ENCODE measurements at places on chromosomes 1 and 21.
A peak's percentile ranks its signal among the peaks of the same experiment; 100 is the strongest.

DNA sequence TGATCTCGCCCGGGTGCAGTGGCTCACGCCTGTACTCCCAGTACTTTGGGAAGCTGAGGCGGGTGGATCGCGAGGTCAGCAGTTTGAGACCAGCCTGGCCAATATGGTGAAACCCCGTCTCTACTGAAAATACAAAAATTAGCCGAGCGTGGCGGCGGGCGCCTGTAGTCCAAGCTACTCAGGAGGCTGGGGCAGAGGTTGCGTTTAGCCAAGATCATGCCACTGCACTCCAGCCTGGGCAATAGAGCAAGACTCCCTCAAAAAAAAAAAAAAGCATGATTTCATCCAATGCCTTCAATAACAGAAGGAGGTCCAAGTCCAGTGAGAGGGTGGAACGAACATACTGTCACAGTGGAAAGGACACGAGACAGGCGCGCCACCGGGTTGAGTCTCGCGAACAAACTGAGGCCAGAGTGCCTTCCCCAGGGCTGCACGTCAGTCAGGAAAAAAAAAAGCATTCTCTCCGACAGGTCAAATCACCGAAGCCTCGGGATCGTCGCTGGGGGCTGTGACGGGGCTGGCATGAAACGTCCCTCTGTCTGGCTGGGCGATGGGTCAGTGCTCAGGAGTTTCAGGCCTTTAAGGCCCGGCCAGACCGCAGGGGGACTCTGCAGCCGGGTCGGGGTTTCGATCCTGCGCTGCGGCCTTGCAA is 8.4 kb upstream of the CROCC start:
- no peak for DNase-seq

DNA sequence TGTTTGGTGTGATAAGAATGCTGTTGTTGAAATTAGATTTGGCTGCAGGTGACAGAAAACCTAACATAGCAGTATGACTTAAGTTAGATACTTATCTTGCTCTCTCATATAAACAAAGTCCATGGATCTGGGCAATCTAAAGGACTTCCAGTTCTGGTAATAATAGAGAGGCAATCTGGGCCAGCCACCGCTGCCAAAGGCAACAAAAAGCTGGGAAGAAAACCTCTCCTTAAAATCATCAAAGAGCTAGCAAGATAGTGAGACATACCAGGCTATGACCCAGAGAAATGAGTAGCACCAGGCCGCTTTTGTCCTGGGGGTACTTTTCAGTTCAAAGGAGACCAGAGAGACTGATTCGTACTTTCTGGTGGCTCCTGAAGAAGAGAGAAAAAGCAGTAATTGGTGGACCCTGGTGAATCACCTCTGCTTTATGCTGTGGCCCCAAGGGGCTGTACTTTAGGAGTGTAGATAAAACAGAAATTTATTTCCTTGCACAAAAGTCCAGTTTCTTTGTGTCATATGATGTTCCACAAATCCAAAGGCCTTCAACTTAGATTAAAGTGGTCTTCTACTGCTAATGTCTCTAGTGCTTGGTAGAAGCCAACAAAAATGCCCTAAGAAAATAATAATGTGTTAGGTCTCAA is 125.4 kb downstream of the TBX19 start:
- no peak for DNase-seq

GRCh38 chr1:92244376-92244775 is 26.7 kb downstream of the C1orf146 start:
- no peak for DNase-seq

DNA sequence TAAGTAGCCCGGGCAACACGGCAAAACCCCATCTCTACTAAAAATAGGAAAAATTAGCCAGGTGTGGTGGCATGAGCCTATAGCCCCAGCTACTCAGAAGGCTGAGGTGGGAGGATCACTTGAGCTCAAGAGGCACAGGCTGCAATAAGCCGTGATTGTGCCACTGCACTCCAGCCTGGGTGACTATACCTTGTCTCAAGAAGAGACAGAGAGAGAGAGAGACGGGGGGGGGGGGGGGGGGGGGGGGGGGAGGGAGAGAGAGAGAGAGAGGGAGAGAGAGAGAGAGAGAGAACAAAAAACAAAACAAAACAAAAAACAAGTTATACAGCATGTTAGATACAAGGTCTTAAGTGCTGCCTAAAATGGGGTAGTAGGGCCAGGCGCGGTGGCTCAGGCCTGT is 77.8 kb upstream of the ZNF281 start:
- DNase-seq = no peak

GRCh38 chr1:231629132-231629531 is 2.5 kb downstream of the DISC1 start:
- DNase-seq = no peak

GRCh38 chr1:1181938-1182410 is 8.3 kb downstream of the TTLL10 start:
- DNase-seq = no peak

DNA sequence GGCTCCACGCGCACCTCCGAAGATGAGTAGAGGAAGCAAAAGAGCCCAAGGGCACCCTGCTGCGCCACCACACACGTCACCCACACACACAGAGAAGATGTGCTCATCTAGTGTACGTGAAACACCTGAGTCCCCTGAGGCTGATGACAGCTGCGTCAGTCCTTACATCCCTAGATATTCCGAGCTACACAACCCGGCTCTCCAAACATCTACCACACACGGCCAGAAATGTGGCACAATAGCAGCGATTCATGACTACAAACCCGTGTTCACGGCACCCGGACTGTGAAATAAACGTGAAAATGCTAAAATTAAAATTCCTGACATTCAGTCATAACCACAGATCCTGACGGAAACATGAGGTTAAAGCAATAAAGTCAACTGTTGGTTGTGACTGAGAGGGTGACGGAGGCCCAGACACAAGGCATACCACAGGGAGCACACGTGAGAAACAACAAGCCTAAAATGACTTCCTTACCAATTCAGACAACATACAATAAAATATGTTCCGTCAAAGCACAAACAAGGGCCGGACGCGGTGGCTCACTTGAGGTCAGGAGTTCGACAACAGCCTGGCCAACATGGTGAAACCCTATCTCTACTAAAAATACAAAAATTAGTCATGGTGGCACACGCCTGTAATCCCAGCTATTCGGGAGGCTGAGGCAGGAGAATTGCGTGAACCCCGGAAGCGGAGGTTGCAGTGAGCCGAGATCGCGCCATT is 7.3 kb downstream of the SSU72 start:
- peak; percentile 29 for DNase-seq

DNA sequence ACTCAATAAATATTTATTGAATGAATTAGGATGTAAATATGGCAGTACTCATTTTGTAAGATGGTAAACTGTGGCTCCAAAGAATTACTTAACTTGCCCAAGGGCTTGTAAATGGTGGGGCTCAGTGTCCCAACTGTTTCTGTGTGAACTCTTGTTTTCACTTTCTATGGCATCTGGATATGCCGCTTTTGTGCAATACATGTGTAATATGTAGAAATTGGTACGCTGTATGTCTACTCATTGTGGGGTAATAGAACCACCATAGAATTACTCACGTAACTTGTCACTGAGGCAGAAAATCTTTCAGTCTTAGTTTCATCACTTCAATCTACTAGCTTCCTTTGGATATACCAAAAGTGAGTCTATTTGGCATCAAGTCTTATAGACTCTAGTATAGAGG is 977 bp downstream of the PRPF3 start:
- DNase-seq = no peak

DNA sequence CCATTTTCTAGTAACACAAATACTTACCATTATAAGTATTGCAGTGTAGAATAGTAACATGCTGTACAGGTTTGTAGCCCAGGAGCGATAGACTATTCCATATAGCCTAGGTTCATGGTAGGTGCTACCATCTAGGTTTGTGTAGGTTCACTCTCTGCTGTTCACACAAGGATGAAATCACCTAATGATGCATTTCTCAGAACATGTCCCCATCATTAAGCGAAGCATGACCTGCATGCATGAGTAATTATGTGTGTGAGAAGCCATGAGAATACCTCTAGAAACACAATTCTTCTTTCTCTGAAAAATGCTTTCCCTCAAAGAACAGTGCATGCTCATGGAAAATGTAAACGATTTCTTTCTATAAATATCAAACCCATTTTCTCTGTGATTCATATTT is 69.3 kb downstream of the NR5A2 start:
- no peak for DNase-seq

GRCh38 chr1:216184126-216184680 is 239.0 kb downstream of the USH2A start:
- peak; percentile 37 for DNase-seq

DNA sequence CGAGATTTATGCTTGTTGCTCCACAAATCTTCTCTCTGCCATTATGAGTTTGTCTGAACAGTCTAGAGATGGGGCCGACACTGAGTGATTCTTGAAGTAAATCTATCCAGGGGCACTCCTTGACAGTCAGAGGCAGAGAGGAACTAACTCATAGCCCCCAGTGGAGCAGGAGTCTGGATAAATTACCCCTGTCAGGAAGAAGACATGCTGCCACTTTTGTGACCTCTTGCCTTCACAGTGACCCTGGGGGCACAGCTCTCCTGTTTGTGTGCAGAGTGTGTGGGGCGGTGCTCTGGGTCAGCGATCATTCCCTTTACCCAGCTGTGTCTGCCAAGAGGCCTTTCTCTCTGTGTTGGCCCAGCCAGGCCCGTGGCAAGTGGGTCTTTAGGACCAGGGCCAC is 29.5 kb downstream of the PEX14 start:
- DNase-seq = no peak

DNA sequence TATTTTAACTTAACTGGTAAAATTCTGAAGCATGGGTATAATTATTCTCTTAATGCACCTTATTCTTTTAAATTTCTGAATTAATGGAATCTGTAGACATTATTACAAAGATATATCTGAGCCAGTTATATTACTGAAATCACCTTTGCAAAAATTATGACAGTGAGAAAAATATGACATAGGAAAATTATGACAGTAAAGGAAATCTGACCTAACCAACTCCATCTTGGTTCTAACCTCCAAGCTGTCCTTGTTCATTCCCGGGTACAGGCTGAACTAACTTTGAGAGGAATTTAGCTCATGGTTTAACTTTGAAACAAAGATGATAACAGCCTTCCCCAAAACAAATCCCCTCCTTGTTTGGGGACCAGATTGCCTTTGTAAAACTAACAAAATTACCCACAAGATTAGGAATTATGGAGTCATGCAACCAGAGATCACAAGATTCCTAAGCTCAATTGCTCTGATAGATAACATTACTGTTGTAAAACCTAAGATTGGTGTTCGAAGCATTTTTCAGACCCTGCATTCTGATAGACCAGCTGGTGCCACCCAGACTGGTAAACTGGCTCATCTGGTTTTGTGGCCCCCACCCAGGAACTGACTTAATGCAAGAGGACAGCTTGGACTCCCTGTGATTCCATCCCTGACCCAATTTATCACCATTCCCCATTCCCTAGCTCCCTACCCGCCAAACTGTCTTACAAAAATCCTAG is 9.4 kb upstream of the CD55 start:
- DNase-seq = no peak

GRCh38 chr21:28310711-28311110 is 682.0 kb downstream of the LTN1 start:
- DNase-seq = no peak

GRCh38 chr1:10450156-10450814 is 454 bp downstream of the CORT start:
- DNase-seq = no peak

- no peak for DNase-seq
These were observed 20.7 kb downstream of the ATP1A1 start for GRCh38 chr1:116393792-116394191.

DNA sequence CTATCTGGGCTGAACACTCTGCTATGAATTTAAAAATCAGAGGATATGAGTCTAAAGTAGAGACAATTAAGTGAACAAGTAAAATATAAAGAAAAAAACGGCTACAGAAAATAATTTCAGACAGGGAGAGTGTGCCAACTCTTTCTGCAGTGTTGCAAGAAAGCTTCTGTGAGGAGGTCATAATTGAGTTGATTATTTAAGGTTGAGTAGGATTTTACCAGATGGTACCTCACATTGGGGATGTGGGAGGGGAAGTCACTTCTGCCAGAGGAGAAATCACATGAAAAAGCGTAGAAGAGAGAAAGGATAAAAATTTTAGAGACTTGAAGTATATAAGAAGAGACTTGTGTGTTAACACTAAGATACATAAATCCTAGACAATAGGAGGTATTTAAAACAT is 238.0 kb upstream of the NCAM2 start:
- no peak for DNase-seq

DNA sequence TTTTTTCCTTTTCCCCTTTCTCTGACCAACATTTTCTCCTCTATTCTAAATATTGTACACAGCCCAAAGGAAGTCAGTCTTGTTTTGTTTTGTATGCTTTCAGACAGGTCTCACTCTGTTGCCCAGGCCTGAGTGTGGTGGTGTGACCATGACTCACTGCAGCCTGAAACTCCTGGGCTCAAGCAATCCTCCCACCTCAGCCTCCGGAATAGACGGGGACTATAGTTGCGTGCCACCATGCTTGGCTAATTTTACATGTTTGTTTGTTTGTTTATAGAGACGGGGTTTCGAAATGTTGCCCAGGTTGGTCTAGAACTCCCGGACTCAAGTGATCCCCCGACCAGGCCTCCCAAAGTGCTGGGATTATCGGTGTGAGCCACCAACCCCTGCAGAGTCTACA is 72.8 kb downstream of the NRIP1 start:
- no peak for DNase-seq

GRCh38 chr1:19204446-19205266 is 5.4 kb downstream of the UBR4 start:
- peak; percentile 6 for DNase-seq

DNA sequence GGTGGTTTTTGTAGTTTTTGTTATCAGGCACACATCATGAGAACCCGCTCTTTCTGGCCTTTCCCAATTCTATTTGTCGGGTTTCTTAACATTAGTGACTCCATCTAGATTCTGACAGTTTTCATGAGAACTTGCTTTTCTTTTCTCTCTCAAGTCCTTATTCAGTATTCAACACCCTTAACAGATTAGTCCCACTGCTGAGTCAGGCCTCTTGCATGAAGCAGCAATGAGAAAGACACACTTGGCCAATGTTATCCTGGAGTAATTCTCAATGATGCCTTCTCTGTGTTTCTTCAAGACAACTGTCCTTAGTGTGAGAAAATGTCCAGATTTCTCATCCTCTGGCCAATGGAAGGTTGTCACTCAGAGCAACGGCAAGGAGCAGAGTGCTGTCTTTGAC is 11.3 kb downstream of the FMO2 start:
- DNase-seq = no peak

DNA sequence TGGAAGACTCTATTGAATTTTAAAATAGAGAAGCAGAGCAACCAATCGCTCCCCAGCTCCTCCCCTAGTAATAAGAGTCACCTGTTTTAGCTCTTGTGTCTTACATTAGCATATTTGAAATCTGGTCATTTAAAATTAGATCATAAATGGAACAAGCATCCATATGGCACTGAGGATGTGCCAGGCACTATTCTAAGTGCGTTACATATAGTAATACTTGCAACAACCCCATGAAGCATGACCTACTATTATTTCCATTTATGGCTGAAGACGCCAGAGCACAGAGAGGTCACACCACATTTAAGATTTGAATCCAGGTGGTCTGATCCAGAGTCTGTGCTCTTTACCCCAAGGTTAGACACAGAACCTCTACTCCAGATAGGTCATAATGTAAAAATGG is 82.0 kb upstream of the HIVEP3 start:
- no peak for DNase-seq
